Activated CD4-positive, alpha-beta T cell treated with anti-CD3 and anti-CD28 coated beads, Interleukin-2, amount 10 ng/mL, durations not matched to agents 7 days and 5 days (primary cell): ENCODE measurements at places on chromosomes 2 and 18.

DNA sequence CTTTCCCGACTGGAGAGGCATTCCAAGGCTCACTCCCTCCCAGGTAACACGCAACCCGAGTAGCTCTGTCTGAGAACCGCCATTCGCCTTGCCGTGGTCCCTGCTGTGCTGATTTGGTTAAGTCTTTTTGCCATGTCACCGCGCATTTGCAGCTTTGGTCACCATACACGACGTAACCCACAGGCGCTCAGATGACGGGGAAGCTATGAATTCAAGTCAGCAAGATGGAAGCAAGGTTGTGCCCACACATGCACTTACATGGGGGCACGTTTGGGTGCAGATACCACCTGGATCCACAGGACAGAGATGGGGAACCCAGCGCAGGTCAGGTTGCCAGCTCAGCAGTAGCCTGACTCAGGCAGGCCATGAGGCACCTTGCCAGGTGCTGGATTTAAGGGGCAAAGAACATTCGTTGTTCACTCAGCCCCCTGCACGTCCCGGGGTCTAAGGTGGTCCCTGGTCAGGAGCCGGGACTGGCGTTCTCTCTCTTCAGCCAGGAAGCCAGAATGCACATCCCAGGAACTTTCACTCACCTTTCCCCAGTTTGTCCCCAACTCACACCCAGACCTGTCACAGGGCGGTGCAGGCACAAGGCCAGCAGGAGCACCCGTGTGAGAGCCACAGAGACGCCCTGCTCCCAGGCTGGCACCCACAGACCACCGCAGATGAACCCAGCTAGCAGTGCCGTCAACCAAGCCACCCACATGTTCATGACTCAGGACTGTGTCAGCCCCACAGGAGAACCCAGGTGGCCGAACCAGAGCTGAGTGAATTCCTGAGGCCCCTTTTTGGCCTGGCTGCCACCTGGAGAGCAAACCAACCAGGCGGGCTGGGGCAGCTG, 19.9 kb downstream of the SNED1 start:
- peak; percentile 3 for DNase-seq

- DNase-seq, result no peak
These were observed 435.3 kb downstream of the TGIF1 start for GRCh38 chr18:3885209-3885792.

DNA sequence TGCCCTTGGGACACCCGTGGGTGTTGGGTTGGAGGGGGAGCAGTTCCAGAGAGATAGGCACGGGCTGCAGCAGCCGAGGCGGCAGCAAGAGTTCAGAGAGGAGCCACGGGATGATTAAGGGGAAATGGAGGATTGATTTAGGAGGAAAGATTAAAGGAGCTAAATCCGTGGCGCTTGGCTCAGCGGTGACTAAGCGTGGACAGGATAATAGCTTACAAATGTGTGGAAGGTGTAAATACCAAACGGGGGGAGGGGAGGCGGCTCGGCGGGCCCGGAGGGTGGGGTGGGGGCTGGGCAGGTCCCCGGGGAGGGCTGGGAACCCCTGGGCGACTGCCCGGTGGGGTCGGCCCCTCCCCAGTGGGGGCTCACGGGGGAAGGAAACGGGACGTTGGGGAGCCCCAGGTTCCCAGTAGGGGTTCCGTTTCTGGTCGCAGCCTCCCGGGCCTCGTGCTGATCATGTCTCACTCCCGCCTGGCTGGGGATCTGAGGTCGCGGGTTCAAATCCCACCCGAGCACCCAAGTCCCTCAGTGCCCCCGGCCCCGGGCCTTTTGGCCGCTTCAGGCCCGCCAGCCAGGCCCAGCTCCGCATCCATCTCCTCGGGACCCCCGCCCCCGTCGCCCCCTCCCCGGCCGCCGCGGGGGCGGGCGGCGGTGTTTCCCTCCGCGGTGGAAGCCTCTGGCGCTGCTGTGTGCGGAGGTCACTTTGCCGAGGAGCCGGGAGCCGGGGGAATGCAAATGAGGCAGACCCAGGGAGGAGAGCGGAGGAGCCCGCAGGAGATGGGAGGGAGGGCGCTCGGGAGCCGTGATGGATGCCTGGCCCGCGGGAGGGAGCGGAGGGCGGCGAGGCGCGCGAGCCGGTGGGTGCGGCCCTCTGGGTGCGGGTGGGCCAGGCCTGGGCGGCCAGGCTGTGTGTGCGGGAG, 8.1 kb downstream of the ASIC4 start:
- no peak for DNase-seq

GRCh38 chr18:66749030-66749429, 145.1 kb upstream of the CDH19 start:
- DNase-seq, result no peak

DNA sequence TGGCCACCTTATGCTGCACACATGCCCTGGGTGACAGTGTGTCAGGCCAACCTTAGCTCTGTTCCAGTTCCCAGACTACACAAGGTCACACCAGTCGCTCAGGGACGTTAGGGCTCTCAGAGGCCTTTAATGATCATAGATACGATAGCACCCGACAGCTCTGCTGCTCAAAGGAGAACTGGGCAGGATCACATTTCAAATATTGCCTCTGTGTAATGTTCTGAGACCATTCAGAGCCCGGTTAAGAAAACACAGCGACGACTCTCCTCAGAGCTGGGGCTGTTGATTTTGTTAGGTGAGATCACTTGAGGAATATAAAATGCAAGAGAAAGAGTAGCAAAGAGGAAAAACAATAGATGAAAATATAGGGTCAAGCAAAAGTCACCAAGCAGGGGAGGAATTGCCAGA, 166.6 kb upstream of the TANK start:
- DNase-seq, result no peak

DNA sequence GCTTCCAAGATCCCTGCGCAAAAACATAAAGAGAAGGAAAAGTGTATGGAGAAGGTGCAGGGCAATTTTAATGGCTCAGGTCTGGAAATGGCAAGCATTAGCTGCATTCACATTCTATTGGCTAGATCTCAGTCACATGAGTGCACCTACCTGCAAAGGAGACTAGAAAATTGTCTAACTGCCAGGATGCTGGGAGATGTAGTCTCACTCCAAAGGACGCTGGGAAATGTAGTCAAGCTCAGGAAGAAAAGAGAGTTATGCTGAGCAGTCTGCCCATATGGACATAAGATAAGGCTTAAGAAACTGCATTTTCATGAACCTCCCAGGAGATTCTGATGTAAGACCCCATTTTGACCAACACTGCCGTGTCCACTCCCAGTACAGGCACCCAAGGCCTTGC, 9.5 kb upstream of the KLHL29 start:
- peak; percentile 26 for DNase-seq

DNA sequence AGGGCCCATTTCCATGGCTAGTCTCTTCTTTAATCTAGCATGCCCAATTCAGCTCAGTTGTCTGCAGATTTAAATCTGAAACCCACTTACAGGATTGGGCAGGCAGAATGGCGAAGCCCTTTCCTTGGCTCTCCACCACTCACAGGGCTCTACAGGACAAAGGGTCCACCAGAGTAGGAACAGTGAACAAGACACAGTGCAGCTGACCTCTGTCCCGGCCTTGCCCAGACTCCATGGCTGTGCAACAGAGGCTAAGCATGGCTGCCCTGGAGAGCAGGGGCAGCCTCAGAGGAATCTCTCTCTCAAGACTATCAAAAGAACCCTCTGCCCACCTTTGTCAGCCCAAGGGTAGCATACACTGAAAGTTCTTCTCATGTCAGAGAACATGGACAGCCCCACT, 9.7 kb upstream of the ATP6V1B1 start:
- DNase-seq, result no peak

- no peak for DNase-seq
These were observed 22.2 kb upstream of the FAM228A start for GRCh38 chr2:24152413-24153197.

GRCh38 chr2:128445523-128445900, 126.8 kb upstream of the HS6ST1 start:
- no peak for DNase-seq
